ENCODE measurements at places on chromosomes 2 and 18.

DNA sequence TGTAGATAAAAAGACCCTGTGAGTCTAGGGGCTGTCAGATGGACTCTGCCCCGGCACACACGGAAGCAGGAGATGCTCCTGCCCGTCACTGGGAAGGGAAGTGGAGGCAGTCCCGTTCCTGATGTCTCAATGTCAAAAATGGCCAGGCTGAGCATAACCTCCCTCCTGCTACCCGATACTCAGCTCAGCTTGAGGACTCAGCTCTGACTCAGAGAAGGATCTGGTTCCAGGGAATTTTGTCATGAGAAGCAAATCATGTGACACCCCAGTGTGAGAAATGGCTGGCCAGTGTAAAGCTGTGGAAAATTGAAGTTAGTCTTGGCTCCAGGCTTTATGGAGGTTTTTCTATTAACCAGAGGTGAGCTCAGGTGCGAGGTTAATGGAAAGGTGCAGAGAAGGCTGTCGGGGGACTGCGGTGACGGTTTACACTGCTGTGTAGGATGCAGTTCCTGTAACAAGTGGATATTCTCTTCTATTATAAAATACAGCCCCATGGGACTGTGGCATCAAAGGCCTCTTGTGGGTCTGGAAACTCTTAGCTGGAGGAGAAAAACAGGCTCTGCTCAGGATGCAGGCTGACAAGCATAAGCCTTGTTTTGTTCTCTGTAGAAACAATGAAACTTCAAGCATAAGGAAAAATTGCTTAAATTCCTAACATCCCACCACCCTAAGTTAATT is 24.7 kb upstream of the AGAP1 start:
- no peak for DNase-seq

DNA sequence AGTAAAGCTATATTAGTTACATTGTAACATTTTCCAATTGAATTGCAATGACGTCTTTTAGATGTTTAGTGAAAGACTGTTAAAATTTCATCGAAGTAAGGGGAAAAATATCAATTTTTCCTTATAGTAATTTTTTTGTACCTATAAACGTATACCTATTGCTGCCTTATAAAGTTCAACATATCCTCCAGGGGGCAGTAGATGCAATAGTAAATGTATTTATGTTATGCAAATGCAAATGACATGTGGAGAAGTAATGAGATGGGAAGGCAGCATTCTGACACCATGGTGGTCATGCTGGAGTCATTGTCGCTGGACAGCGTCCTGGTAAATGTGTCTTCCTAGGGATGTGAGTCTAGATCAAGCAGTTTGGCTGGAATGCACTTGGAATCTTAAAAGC is 38.7 kb downstream of the MSTN start:
- no peak for DNase-seq

- DNase-seq: no peak
Observed at GRCh38 chr2:144518748-144519596, 947 bp downstream of the ZEB2 start.

- no peak for DNase-seq
Observed at GRCh38 chr18:48375150-48375800, 33.9 kb downstream of the ZBTB7C start.

- DNase-seq: peak; percentile 8
Observed at GRCh38 chr18:5073026-5073944, 123.8 kb downstream of the AKAIN1 start.

All from activated CD4-positive, alpha-beta T cell treated with anti-CD3 and anti-CD28 coated beads, Interleukin-2, amount 50 U/mL, for 4 hours (primary cell).